ENCODE measurements at places on chromosomes 6 and 20.

GRCh38 chr20:15708984-15709598 lies 864.2 kb downstream of the KIF16B start:
- peak; percentile 64 for DNase-seq

- no peak for DNase-seq
These were observed 3.5 kb upstream of the MOXD1 start for GRCh38 chr6:132404736-132405135.

DNA sequence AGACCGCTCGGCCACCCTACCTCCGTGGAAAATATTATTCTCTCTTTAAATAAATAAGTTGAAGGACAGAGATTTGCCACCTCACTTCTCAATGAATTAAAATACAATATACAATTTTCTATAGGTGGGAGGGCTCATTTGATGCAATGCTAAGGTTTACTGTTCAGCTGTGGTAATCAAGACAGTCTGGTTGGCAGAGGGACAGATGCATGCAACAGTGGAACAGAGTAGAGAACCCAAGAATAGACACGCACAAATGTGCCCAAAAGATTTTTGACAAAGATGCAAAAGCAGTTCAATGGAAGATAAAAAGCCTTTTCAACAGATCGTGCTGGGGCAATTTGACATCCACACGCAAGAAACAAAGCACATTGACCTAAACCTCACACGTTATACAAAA lies 145.2 kb downstream of the CEBPB start:
- no peak for DNase-seq

GRCh38 chr20:8414586-8415274 lies 282.7 kb downstream of the PLCB1 start:
- no peak for DNase-seq

- DNase-seq: no peak
These were observed 9.9 kb downstream of the ATXN1 start for GRCh38 chr6:16751251-16751946.

DNA sequence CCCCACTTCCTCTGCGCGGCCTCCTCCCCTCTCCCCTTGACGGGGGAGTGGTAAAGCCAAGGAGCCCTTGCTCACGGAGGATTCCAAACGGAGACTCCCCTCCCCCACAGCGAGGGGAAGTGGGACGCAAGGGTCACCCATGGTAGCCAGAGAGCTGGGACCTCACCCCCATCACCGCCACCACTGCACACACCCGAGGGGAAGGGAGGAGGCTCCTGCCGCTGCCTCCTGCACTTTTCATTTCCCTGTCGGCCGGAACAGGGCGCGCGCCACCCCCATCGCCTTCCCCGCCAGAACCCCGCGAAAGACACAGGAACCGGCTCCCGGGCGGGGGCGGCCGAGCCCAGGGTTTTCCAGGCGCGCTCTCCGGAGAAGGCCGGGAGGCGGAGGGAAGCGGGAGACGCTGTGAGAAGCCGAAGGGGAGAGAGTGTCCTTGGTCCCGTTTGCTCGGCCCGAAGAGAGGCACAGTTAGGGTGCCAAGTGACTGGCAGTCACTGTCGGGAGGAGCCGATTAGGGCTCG lies 789 bp downstream of the CCND3 start:
- peak; percentile 40 for DNase-seq

GRCh38 chr6:157823528-157824370 lies 703 bp downstream of the SNX9 start:
- DNase-seq: peak; percentile 67

GRCh38 chr6:19906171-19906570 lies 69.0 kb downstream of the ID4 start:
- DNase-seq: no peak

DNA sequence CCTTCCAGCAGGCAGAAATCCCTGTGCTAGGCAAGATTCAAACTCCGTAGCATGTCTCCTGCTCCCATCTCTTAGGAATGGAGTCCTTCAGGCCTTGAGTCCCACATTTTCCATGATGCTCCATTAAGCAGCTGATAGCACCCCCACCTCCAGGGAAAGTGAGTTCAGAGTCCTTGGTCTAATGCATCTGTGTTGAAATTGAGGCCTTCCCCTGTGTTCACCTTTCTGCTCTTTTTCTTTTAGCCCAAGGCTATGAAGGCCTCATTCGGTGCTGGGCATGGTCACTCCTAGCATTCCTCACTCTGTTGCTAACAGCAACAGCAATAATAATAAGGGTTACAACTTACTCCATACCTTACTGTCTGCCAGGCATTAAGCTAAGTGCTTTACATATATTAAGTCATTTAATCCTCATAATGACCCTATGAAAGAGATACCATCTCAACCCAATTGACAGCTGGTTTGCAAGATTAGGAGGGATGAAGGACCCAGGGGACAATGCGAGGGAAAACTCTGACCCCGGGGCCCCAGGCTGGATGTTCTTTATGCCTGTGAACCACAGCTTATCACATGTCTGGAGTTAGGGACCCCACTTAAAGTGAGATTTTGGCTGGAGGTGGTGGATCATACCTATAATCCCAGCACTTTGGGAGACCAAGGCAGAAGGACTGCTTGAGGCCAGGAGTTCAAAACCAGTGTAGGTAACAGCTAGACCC lies 17.5 kb upstream of the PANK2 start:
- no peak for DNase-seq

DNA sequence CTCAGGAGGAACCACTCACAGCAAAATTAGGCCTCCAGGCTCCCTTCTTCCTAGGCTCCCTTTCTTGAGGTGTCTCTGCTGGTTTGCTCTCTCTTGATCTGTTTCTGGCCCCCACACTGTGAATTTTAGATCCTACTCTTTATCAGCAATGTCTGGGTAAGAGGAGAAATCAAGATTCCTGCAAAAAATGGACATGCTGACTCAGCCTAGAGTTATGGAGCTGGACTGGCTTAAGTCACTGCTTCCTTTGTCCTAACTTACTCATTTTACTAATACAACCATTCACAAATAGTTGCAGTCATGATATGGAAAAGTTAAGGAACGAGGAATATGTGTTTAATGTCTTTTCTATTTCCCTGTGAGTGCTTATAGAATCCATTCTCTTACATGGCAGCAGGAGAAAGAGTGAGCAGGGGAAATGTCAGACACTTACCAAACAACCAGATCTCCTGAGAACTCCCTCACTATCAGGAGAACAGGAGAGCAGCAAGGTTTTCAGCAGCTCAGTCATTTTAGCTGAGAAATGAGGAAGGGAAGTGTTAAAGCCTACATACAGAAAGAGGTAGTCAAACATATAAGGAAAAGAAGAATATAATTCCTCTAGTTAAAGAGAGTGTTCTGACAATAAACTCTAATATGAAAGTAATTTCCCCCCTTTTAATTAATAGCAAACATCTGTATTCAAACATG lies 160.8 kb downstream of the PDE7B start:
- no peak for DNase-seq

GRCh38 chr6:30614044-30614842 lies 2.8 kb downstream of the PPP1R10 start:
- DNase-seq: no peak

DNA sequence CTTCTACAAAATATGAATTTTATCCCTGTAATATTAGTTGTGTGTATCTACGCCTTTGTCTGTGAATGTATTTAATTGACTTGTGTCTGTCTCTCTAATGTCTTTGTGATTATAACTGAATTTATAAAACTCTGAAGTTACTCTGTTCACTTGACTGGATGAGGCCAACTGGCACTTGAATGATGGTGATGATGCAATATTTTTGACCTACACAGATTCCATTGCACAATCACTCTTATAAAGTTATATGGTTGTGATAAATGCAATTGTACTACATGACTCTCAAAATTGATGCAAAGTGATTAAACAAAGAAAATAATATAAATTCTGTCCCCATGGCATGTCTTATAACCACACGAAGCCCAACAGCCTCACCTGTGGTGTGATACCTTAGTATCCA lies 287.3 kb upstream of the PLN start:
- no peak for DNase-seq

DNA sequence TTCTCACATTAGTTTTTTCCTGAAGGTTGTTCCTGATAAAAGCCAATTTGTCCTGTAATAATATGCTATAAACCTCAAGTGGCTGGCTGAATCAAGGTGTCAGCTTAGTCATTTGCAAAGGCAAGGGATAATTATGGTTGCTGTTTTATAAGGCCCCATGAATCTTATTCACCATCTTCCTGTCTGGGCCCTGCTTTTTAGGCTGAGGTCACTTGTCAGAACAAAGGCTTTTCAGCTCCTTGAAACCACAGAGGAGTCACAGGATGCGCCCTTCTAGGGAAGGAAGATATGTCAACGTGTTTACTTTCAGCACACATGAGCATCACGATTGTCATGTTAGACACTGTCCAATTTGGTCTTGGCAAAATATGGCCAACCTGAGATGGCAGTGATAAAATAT lies 64.8 kb upstream of the NAA20 start:
- no peak for DNase-seq

DNA sequence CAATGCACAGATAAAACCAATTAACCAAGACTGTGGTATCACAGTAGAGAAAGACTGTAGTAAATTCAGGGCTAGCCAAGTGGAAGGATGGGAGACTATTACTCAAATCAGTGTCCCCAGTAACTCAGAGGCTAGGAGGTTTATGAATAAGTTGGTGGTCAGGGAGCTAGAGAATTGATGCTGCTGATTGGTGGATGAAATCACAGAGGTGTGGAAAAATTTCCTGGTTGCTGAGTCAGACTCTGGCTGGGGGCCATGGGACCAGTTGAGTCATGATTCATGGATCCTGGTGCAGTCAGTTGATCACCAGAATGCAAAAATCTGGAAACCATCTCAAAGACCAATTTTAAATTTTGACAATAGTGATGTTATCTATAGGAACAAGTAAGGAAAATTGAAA lies 555.9 kb downstream of the C6orf118 start:
- no peak for DNase-seq

- no peak for DNase-seq
These were observed 430.3 kb upstream of the SOX4 start for GRCh38 chr6:21163110-21163837.

GRCh38 chr20:47453167-47453782 lies 48.4 kb upstream of the NCOA3 start:
- DNase-seq: peak; percentile 78

- no peak for DNase-seq
These were observed 27.4 kb downstream of the TRAM2 start for GRCh38 chr6:52549428-52549827.

DNA sequence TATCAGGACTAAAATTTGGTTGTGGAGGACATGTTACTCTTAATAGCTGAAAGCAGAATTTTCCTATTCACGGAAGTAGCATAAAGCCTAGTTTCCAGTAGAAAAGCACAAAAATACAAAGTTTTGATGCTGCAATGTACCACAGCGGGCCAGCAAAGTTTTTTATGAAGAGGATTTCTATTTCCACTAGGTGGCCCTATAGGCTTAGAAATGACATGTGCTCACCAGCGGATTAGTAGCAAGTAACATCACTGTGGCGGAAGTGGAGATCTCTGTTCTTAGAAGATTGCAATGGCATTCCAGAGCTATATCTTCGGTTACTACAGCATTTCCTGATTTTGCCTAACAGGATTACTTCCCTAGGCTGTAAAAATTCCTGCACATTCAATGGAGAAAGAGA lies 1219.0 kb upstream of the EYS start:
- no peak for DNase-seq

DNA sequence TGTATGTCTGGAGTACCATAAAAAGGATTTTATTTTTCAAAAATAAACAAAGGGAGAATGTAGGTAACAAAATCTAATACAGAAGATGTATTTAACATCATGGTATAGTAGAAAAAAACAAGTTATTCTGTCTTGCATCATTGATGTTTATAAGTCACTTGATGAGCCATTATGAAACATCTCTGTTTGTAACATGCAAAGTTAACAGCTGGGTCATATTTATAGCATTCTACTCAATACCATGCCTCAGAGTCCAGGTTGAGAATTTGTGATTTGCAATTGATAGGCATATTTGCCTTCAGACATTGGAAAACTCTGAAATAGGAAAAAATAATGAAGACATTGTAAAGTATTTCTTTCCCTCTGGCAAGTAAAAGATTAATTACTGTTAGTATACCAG lies 52.3 kb upstream of the IL20RA start:
- DNase-seq: no peak

- no peak for DNase-seq
These were observed 9.4 kb downstream of the TLDC2 start for GRCh38 chr20:36885356-36885755.

DNA sequence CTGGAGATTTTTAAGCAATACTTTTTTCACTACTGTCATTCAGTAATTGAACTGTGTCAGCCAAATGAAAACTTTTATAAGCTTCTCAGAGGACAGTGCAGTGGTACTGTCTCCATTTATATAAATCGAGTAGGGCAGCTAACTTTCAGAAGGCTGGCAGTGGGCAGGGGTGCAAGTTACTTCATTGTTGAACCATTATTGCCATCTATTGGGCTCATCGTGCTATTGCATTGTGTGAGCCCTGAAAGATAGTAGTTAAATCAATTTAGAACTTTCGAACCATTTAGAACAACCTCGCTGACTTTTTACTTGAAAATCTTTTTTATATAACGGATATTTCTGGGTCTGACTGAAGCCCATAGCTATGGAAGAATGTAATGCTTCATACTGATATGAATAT lies 347.8 kb upstream of the PLCB4 start:
- no peak for DNase-seq

DNA sequence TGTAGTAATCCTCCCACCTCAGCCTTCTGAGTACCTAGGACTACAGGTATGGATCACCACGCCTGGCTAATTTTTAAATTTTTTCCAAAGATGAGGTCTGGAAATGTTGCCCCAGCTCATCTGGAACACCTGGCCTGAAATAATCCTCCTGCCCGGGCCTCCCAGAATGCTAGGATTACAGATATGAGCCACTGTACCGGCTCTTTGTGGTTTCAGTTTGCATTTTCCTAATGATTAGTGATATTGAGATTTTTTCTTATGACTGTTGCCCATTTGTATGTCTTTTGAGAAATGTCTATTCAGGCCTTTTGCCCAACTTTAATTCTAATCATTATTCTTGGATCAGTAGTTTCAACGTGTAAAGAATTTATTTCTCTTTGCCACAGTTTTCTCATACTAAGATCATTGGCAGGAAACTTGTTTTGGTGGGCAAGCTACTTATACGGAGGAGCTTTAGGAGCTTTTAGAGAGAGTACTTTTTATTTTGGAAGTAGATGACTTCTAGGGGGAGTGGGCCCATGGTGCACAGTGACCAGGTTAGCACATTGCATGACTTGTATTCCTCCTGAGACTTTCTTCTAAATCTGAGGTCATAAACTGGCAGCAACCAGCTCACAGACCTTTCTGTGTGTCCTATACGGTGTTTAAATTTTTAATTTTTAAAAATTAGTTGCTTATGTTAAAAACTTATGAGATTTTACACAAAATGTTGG lies 62.3 kb downstream of the STK4 start:
- DNase-seq: no peak

DNA sequence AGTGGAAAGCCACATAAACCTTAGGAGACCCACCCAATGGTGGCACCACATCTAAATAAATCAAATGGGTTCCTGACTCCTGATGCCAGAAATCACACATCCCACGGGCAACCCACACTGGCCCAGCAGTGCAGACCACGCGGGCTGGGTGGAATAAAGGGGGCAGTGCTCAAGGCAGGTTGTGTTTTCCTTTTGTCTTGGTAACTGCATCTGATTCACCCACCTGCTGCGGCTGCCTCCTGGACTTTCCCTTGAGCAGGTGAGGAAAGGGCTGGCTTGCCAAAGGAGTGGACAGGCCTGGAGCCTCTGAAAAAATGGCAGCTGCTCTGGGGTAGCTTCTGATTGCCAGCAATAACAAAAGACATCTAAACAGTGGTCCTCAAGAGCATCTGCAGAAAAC lies 119.5 kb upstream of the KCNK16 start:
- DNase-seq: no peak

Data from GM10248 (cell line).